ENCODE measurements at places on chromosomes 4 and X.

GRCh38 chr4:20570981-20571715 is 129.1 kb upstream of the PACRGL start:
- no peak for DNase-seq

- no peak for DNase-seq
Measured at GRCh38 chr4:169185133-169185956, 85.4 kb downstream of the SH3RF1 start.

GRCh38 chr4:104870495-104871233 is 276.0 kb upstream of the TET2 start:
- no peak for DNase-seq

DNA sequence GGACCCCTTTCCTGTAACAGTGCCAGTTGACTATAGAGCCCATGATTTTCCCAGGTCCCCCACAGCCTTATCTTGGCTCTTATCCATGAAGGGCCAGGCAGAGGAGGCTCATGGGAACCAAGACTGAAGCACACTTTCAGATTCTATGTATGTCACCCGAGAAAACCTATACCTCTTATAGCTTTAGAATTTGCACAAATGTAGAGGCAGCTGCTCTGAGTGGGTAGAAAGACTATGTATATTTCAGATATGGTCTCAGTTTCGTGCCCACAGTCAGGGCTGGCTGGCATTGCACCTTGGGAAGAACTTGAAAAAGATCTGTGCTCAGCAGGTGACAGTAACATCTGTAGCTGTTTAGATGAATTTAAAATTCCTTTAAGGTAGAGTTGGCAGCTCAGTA is 8.3 kb upstream of the LNX1 start:
- DNase-seq, result no peak

DNA sequence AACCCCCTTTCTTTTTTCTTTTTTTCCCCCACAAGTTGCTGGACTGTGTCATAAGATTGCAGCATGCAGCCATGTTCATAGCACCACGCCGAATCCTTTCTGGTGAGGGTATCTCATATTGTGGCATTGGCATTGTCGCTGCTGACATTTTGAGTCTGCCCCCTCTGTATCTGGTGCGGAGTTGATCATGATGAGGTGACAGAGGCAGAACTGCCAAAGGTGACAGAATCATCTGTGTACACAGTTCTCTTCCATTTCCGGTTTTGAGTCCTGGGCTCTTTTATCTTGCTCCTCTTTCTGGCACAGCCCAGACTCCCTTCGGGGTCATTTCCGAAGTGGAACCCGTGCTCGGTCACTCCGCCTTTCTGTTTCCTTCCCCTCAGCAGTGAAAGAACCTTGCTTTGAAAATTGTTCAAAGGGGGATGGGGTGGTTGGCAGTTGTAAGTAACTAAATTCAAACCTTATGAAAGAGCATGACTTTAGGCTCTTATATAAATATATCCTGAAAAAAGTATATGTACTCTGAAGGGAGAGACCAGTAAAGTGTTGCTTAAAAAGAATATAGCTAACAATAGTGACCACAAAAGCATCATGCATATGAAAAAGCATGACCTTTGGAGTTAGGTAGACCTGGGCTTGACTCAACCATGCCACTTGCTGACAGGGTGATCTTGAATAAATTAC is 55.0 kb upstream of the BMP2K start:
- no peak for DNase-seq

GRCh38 chr4:26030780-26031179 is 116.8 kb downstream of the SMIM20 start:
- DNase-seq, result no peak

DNA sequence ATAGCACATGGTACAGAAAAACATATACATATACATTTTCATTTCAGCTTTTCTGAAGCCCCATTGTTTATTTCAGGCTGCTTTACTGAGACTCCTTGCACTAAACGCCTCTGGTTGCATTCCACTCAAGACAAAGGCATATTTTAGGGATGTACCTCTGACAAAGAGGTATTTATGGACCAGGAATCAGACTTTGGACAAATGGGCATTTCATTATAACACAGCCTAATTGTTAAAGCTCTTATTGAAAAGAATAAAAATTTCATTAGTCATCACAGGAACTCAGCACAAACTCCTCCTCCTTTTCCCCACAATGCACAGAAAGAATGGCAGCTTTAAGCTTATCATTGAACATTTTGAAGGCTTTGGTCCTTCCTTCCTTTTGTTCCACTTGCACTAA is 62.9 kb upstream of the UGT8 start:
- no peak for DNase-seq

DNA sequence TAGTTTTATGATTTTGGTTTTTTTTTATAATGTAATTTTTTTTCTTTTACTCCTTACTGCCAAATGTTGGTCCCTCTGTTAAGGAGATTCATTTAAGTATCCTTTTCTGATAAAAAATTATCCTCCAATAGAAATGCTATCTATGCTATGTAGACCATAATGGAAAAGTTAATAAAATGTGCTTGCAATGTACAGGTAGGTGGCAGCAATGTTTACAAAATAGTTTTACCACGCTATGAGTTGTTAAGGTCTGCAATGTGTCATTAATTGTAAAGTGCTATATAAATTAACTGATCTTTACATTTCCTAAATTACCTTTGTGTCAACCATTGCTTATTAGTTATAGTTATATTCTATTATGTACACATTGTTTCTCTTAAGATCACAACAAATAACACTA is 3.8 kb upstream of the CENPC start:
- DNase-seq, result no peak

- peak; percentile 33 for DNase-seq
Measured at GRCh38 chrX:104679175-104679574, 113.2 kb downstream of the IL1RAPL2 start.

- DNase-seq, result no peak
Measured at GRCh38 chrX:27767387-27767786, 40.4 kb upstream of the MAGEB10 start.

- DNase-seq, result no peak
Measured at GRCh38 chr4:68895561-68896198, 55.9 kb downstream of the UGT2A3 start.

DNA sequence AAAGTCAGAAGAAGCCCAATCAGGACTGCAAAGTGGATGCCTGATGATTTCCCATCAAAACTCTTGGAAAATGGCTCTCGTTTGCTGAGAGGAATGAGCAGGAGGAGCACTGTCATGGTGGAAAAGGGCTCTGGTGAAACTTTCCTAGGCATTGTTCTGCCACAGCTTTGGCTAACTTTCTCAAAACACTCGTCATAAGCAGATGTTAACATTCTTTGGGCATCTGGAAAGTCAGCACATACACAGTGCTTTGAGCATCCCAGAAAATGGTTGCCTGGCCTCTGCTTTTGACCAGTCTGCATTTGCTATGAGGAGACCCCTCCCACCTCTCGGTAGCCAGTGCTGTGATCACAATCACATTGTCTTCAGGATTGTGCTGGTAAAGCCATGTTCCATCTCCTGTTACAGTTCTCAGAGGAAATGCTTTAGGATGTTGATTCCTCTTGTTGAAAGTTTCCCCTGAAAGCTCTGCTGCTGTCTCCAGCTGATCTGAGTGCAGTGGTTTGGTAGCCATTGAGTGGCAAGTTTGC is 25.2 kb upstream of the TBC1D14 start:
- no peak for DNase-seq

GRCh38 chrX:134374910-134375309 is 85.1 kb upstream of the HPRT1 start:
- no peak for DNase-seq

- DNase-seq, result no peak
Measured at GRCh38 chr4:113899271-113900070, 80.0 kb downstream of the ARSJ start.

- DNase-seq, result no peak
Measured at GRCh38 chr4:80321341-80321740, 14.2 kb upstream of the CFAP299 start.

DNA sequence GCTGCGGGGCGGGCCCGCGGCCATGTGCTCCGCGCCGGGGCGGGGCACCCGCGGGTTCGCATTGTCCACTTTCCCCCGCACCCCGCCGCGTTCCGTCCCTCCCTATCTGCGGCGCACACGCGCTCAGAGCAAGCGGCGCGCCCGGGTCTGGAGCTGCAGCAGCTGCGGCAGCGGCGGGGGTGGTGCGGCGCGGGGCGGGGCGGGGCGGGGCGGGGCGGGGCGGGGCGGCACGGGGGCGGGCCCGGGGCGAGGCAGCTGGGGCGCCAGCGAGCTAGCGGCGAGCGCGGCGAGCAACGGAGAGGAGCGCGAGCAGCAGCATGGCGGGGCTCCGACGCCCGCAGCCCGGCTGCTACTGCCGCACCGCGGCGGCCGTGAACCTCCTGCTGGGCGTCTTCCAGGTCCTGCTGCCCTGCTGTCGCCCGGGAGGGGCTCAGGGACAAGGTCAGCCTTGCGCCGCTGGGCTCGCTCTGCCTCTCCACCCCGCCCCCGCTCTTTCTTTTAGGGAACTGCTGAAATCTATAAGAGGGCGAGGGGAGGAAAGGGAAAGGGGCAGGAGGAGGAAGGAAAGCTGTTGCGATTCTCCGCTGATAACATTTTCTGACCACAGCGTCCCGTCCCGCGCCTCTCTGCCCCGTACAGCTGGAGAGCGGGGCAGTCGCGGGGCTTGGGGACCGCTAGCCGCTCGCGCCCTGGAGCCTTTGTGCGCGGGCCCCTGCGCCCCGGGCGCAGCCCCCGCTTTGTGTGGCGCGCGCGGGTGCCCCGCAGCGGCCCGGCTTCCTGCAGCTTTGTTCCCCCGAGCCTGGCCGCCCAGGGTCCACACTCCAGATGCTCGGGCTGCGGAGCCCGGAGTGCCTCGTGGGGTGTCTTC is at the start of gene TMEM131L:
TMEM131L (plus strand) TSS at position 280 of the 868 bp plus-strand sequence; CDS start at position 318, 38 bp downstream.
- peak; percentile 48 for DNase-seq

GRCh38 chrX:134024686-134025377 is 39.4 kb upstream of the GPC3 start:
- DNase-seq, result no peak

- DNase-seq, result no peak
Measured at GRCh38 chrX:44019911-44020310, 46.7 kb upstream of the NDP start.

DNA sequence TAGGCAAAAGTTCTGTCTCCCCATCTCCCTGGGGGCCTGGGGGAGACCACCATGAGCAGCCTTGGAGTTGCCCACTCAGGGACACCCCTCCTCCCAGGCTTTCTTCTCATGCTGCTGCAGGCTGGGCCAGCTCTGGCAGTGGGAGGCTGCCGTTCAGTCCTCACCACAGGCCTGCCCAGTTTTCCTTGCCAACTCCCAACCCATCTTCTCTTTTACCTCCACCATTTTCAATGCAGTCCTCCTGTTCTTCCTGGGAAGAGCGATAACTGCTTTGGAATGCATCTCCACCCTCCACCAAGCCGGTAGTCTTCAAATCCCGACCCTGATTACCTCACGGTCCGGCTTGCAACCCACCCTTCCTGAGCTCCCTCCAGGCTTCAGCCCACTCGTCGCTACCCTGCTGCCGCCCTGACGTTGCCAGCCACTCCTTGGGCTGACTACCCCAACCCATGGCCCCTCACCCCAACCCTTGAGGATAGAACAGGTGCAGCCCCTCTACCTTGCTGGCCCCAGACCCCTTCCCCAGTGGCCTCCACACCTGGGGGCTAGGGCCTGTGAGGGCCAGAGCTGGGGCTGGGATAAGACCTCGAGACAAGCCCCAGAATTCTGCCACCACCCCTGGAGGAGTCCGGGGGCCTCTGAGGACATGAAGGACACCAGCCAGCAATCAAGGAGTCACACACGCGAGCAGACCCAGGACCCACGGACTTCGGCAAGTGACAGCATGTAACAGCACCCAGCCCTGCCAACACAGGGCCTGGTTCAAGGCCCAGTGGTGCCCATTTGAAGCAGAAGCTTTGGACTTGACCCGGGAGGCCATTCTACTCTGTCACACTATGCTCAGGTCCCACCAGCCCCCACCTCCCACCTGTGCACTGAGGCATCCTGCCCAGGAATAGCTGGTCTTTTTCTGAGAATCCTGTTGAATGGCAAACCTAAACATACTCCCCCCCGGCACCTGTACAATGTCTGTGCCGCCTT is 9.2 kb downstream of the WDR1 start:
- peak; percentile 39 for DNase-seq

GRCh38 chr4:101527188-101527587 is 179.9 kb upstream of the PPP3CA start:
- DNase-seq, result no peak

- DNase-seq, result no peak
Measured at GRCh38 chrX:114028907-114029662, 554.8 kb upstream of the HTR2C start.

- DNase-seq, result peak; percentile 96
Measured at GRCh38 chr4:152106113-152106763, 345.4 kb upstream of the GATB start.

DNA sequence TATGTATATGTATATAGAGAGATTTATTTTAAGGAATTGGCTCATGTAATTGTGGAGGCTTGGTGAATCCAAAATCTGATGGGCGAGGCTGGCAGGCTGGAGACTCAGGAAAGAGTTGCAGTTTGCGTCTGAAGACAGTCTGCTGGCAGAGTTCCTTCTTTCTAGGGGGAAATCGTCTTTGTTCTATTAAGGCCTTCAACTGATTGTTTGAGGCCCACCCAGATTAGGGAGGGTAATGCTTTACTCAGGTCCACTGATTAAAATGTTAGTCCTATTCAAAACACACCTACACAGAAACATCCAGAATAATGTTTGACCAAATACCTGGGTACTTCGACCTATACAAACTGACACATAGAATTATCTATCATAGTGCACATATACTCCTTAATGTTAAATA is 149.5 kb downstream of the NAA11 start:
- DNase-seq, result no peak

DNA sequence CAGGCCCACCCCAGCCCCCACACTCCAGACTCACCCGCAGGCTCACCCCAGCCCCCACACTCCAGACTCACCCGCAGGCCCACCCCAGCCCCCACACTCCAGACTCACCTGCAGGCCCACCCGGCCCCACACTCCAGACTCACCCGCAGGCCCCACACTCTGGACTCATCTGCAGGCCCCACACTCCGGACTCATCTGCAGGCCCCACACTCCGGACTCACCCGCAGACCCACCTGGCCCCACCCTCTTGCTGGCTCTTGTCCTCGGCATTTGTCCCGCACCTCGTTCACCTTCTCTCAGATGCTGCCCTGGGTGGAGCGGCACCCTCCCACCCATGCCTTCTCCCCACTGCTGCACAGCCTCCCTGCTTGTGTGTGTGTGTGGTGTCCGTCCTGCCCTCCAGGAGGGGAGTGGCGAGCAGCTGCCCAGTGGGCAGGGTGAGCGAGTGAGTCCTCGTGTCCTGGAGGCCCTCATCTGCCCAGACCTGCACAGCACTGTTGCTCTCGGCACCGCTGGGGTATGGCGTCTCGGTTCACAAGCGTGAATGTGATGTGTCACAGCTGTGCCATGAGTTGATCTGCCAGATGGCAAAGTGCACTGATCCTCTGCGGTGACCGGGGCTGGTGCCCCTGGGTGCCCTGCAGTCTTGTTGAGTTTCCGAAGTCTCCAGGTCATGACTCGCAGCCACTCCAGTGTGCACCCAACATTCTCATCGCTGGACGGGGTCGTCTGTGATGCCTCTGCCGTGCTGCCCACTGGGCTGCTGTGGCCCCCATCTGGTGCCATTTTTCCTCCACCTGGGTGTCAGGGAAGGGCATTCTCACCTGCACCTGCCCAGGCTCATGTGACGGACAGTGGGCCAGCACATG is 27.7 kb downstream of the MAEA start:
- no peak for DNase-seq

GRCh38 chr4:57418133-57418532 is 307.9 kb upstream of the IGFBP7 start:
- no peak for DNase-seq

- no peak for DNase-seq
Measured at GRCh38 chrX:81255876-81256275, 54.0 kb downstream of the SH3BGRL start.

Data from H4 (cell line).